ENCODE measurements at places on chromosomes 4 and X.
A peak's percentile ranks its signal among the peaks of the same experiment; 100 is the strongest.

DNA sequence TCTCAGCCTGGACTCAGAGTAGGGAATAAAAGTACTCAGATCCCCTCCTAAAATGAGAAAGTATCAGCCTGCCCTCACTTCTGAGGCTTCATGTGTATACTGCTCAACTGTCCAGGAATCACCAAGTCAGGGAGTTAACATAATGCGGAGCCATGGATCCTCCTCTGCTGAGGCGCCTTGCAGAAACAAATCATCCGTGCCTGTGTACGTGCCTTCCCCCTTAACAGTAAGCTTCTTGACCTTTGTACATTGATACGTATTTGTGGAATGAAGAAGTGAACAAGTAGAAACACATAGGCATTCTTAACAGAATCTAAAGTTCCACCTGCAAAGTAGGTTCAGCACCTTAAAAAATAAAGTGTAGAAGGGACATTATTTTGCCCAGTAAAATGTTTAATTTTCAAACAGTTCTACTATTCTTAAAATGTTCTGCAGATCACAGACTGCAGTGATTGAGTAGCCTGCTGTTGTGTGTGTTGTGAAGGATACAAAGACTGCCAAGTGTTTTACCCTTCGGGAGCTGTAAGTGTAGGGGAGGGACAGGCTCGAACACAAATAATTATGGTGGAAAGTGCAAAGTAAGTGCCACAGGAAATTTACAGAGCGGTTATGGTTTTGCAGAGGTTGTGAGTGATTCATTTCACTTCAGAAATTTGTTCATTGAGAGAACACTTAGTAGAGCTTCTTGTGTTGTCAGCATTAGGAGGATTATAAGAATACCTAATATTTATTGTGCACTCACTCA is 61.9 kb downstream of the ARHGAP10 start:
- DNase-seq = peak; percentile 29

DNA sequence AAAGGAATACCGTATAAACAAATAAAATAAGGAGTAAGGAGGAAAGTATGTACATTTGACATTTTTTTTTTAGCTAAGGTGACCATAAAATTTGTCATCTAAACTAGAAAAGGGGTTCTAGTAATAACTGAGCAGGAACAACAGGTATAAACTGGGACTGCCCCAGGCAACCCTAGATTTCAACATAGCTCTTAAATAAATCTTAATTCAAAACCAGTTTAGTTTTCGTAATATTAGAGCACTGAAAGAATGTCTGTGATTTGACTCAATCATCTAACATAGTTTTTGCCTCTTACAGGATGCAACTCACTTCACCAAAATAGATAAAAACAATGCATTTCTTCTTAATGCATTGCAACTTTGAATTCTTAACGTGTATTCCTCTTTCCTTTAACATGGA is 257.7 kb downstream of the ADAMTS3 start:
- DNase-seq = no peak

DNA sequence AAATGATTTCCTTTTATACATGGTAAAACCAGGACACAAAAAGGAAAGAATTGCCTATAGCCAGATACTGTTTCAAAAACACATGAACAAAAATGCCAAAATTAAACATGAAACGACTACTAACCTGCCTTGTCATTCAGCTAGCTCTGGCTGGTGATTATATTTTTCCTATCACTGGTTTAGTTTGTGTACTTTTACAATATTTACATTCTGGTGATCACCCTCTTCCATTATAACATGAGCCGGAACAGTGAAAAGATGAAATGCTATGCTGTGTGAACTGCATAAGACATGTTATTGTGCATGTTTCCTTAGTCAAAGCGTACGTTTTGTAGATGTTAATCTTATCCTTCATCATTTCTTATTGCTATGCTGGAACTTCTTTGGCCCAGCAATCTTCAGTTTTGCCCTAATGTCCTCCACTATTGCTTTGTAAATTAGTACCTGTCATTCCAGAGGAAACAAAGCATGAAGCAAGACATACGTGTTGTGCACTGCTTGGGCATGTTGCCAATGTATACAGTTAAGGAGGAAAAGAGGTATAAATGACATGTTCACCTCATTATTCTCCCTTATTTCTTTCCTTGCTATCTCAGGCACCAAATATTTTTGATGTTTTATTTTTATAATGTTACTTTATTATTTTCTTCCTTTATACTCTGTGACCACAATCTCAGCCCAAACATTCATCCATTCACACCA is 386.3 kb downstream of the ARHGAP24 start:
- no peak for DNase-seq

GRCh38 chr4:105837037-105837436 is 58.2 kb upstream of the NPNT start:
- no peak for DNase-seq

- DNase-seq = no peak
Measured at GRCh38 chr4:133143775-133144430, 5.2 kb upstream of the PCDH10 start.

GRCh38 chr4:151692821-151693673 is 67.8 kb downstream of the GATB start:
- no peak for DNase-seq

- DNase-seq = no peak
Measured at GRCh38 chr4:75714011-75714410, 10.4 kb upstream of the USO1 start.

- DNase-seq = peak; percentile 88
Measured at GRCh38 chrX:119015407-119016237, 41.2 kb downstream of the LONRF3 start.

GRCh38 chrX:25049357-25049756 is 33.6 kb upstream of the ARX start:
- peak; percentile 81 for DNase-seq

GRCh38 chr4:86271057-86271456 is 88.8 kb downstream of the MAPK10 start:
- DNase-seq = no peak

DNA sequence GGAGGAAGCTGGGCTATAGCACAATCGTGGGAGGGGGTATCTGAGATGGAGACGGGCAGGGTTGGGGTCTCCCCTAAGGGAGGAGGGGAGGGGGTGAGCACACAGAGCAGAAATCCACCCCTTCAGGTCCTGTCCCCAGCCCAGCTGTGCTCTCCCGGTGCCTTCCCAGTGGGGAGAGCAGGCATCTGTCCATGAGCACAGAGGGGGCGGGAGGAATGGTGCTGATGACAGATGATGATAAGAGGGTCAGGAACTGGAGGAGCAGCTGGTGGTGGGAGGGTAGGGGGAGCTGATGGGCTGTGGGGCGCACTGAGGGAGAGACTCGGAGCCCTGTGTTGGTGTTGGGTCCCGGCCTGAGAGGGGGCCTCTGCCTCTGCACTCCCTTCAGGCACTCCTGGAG is 8.6 kb downstream of the ATP2B3 start:
- no peak for DNase-seq

DNA sequence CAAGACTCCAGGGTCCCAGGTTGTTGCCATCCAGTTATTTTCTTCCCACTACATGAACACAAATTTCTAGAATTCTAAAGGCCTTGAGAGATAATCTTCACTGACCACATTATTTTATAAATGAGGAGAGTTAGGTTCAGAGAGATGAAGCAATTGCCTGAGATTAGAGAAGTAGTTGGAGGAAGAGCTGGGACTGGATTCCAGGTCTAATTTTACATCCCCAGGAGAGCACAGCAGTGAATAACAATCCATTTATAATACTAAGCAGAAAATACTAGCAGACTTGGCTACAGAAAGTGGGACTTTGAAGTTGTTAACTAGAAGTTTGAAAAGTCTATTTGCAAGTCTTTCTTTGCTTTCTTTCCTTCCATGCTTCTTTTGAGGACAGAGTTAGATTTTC is 231.3 kb upstream of the S100G start:
- no peak for DNase-seq

DNA sequence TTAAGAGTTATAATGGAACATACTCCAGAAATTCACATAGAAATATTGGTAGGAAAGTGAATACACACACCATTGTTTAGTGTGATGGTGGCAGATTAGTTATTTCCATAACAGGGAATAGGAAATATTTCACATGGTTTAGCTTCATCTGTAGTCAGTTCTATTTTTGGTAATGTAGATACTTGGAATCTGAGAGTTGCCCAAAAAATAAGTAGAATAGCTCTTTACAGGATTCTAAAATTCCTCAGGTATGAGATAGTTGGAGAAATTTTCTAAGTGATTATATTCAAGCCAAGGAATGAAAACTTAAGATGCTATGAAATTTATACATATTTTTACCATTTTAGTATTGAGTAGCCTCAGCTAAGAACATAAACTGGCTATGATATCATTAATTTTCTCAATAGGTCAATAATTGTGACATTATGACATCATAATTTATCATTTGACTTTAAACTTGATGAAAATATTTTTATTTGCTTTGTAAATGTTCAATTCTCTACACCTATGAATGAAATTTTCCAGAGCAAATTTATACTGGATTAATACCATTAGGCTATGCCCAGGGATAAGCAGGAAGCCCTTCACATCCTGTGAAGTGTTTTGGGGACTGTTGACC is 35.8 kb downstream of the CPEB2 start:
- no peak for DNase-seq

DNA sequence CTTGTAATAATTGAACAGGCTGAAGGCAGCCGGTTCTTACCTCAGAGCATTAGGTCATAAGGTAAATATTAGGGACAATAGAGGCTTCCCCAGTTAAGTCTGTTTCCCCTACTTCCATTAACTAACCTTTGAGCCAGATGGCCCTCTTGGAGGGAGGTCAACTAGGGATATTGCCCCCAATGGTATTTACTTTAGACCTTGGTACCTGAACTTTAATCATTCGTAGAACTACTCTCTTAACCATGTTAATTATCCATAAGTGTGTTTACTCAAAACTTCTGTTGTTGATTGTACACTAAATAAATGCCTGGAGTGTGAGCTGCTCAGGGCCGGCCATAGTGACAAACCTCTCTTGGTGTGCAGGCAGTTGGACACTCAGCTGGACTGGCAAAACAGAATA is 1843.5 kb upstream of the AGA start:
- no peak for DNase-seq

DNA sequence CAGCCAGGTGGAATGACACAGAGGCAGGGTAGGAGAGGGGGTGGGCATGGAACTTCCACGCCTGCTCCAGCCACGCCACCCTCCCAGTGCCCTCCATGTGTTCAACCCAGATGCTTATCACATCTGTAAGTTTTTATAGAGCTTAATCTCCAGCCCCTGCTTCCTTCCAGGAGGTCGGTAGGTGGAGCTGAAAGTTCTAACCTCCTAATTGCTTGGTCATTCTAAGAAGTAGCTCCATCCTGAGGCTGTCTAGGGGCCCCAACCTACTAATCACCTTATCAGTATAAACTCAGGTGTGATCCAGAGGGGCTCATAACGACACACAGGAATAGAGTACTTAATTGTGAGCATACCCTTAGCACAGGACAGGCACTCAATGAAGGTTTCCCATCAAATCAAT is 18.3 kb downstream of the QDPR start:
- DNase-seq = no peak

All from suppressor macrophage (primary cell).